Left cardiac atrium (tissue), 4 donors: ENCODE measurements at places on chromosomes 5 and 9. TPM values are rescaled to one million over a fixed set of nuclear protein-coding genes. Genes with fewer than 3 reads are reported as not detected.

DNA sequence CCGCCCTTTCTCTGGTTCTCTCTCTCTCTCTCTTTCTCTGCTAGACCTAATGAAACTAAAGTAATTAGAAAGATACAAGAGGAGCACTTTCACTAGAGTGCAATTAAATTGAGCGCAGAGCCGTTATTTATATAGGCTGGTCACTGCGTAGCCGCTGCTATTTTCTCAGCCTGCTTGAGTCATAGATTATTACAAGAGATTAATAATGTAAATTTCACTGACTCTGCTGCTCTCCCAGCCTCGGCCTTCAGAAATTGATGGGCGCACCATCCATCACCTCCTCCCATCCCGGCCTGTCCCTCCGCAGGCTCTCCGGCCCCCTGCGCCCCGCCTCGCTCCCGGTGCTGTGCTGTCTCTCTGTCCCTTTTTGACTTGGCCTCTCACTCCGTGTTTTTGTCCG lies 268.0 kb upstream of the MVB12B start:
- no peak for DNase-seq

DNA sequence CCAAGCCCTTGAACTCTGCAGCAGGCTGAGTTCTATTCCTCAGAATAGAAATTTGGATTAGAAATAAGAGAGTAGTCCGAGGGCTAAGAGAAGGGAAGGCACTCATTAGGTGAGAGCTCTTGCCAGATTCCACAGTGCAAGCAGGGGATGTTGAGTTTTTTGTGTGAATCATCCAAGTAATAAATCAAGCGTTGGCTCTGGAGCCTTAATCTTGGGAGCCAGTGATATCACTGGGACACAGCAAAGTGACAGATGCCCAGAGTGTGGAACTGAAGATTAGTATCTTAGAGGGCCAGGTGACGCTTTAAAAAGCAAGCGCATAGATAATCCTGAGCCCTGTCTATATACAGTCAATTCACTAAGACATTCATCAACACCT lies 60.3 kb downstream of the FOXD1 start:
- no peak for DNase-seq

DNA sequence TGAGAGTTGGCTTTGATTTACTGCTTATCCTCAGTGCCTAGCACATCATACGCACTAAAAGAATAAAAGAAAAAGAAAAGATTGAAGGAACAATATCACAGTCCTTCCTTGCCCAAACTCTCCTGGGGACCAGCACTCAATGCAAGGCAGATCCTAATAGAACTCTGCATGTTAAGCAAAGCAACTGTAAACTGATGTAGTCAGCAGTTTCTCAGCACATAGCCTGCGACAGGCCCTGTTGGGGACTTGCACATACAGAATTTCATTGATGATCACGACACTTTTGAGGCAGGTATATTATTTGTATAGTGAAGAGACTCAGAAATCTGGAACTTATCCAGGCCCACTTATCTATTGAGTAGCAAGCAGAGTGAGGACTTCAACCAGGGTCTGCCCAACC lies 15.4 kb downstream of the NIPAL4 start:
- no peak for DNase-seq

- DNase-seq: no peak
These were observed 32.1 kb downstream of the UBTD2 start for GRCh38 chr5:172251419-172251818.

GRCh38 chr5:34599471-34600117 lies 56.5 kb upstream of the RAI14 start:
- DNase-seq: no peak

DNA sequence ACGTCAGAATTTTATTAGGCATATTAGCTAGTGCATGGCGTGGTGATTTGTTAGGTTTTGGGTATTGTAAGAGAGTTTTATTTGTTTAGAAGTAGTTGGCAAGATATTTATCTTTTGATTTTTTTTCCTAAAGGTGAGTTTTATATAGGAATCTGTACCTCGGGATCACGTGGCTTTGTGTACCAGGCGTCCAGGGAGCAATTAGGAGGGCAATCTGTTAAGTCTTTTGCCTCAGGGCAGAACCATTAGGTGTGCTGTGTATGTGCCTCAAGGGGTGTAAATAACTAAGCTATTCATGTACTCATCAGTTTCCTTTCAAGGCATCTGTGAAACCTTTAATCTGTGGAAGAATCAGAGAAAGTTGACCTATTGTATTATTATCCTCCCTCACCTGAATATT lies 39.4 kb downstream of the ZSWIM6 start:
- DNase-seq: no peak

- DNase-seq: no peak
These were observed 421.7 kb upstream of the TYRP1 start for GRCh38 chr9:12271421-12271891.

IL5 gene
- not detected for total RNA-seq

DNA sequence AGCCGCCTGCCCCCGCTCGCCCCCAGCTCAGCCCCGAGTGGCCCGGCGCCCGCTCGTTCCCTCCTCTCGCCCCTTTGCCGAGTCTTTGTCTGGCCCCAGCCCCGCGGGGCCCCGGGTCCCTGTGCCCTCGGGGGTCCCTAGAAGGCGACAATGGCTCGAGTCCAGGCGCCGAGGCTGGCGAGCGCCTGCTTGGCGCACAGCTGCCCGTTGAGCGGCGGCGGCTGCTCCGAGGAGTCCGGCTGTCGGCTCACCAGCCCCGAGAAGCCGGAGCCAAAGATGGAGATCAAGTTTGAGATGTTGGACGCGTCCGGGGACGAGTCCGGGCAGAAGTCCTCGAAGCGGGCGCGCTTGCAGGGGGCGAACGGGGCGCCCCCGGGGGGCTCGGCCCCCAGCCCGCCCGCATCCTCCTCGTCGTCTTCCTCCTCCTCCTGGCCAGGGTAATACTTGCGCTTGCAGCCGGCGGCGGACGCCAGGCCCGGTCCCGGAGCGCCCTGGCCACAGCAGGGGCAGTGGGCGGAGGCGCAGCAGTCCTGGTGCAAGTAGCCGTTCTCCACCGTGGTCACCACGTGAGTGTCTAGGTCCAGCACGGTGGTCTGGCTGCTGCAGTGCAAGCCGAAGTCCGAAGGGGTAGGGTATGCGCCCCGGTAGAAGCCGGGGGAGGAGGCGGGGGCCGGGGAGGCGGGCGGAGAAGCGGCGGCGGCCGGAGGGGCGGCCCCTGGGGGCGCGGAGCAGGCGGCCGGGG lies 1.2 kb downstream of the IER5L start:
- DNase-seq: peak; percentile 58

DNA sequence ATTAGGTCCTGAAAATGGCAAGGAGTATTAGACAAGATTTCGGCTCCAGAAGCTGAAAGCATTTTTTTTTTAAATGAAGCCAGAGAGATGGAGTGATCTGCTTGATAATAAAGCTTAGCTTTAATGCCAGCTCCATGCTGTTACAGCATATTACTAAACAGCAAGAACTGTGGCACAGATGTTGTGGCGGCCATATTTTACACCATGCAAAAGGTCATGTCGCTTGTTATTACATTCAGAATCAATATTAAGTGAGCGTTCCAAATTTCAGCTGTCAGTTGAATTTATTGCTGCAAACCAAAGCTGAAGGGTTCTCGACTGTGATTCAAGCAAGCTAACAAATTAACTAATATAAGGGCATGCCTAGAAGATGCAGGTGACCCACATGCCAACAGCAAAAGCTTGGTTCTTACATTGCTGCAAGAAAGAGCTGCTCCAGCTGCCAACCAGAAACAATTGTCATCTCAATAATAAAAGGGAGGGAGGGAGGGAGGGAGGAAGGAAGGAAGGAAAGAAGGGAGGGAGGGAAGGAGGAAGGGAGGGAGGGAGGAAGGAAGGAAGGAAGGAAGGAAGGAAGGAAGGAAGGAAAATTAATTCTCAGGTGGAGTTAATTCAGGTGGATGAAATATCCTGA lies 517.7 kb upstream of the WWC1 start:
- no peak for DNase-seq

DNA sequence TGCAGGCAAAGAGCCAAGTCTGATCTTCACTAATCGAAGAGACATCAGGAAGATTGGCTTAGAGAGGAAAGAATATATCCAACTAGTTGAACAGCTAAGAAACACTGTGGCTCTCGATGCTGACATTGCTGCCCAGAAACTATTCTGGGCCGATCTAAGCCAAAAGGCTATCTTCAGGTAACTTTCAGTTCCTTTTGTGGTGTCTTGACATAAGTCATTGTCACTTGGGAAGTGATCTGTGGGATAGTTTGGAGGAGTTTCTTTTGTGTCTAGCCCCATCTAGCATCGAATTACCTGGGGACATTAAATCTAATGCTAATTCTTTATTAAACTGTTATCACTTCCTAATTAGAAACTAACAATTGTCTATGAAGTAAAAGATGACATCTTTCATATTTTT lies 24.0 kb downstream of the VLDLR start:
- DNase-seq: no peak

TGFBR1 gene
- 17.3 TPM for total RNA-seq

DNA sequence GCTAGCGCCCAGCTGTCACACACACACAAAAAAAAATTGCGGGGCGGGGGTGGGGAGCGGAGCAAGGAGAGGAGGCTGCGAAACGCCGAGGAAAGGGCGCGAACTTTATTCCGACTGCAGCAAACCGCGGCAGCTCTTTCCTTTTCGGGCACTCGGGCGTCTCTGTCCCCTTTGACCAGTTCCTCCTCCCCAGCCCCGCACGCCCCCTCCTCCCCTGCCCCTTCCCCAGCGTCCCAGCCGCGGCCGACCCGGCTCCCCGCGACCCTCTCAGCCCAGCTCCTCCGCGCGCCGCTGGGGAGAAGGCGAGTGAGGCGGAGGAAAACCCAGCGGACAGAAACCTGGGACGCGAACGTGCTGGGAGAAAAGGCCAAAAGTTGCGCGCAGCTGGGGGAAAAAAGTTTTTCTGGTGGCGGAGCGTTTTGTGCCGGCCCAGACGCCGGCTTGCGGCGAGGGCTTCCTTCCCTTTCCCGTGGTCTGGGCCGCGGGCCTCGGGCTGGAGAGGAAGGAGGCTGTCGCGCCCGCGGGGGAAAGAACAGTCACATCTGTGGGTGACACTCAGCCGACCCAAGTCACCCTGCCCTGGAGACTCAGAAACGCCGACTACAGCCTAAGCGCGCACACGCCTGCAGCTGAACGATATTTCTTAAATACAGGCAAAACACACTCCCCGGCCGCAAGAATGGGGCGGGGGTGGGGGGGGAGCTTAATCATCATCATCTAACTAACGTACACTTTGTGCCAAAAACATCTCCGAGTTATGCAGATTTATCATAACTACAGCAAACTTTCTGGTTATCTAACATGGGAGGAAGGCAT lies 1.1 kb upstream of the BNC2 start:
- DNase-seq: peak; percentile 61

DNA sequence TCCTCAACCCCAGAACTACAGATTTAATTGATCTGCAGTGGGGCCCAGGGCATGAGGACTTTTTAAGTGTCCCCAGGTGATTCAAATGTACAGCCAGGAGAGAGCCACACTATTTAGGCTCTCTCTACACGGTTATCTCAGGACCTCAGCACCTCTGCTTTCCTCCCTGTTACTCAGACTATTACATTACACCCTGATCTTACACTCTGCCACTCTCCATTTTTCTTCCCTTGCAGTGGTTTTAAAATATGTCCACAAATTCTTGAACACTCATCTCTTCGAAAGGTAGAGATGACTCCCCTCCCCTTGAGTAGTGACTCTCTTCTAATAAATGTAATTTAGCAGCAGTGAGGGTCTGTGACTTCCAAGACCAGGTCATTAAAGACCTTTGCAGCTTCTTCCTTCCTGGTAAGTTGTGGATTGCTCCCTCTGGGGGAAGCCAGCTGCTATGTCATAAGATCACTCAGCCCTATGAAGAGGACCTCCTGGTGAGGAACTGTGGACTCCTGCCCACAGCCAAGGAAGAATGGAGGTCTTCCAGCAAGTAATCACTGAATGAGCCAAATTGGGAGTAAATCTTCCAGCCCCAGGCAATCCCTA lies 87.5 kb upstream of the SSBP2 start:
- no peak for DNase-seq

DNA sequence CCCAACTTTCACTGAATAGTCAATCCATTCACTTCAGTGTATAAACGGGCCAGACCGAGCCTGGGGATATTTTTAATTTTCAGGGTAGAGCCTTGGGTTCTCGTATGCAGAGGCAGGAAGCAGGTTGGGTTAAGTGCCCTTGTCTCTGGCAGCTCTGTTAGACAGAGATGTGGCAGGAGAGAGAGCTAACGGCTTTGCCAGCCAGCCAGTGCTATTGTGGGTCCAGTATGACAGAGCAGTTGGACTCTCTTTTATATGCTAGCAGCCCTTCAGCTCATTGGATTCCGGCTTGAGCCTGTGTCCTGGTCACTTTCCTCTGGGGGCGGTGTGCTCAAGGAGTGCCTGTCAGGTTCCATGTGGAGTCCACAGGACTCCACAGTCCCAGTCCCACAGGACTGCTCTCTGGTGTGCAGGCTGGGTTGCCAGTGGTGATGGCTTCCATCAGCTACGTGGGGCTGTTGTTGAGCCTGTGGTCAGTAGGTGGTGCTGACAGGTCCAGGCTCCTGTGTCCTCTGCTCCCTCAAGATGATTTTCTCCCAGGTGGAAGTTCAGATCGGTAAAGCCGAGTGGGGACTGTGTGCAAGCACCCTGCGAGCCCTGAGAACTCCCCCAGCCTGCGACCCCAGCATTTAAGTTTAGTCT lies 14.3 kb downstream of the CLTA start:
- DNase-seq: no peak

GRCh38 chr5:123950701-123951581 lies 439.0 kb downstream of the CSNK1G3 start:
- DNase-seq: no peak

LNPEP gene
- total RNA-seq: 54.3 TPM

GRCh38 chr5:81420039-81420667 lies 26.2 kb upstream of the ACOT12 start:
- no peak for DNase-seq

DNA sequence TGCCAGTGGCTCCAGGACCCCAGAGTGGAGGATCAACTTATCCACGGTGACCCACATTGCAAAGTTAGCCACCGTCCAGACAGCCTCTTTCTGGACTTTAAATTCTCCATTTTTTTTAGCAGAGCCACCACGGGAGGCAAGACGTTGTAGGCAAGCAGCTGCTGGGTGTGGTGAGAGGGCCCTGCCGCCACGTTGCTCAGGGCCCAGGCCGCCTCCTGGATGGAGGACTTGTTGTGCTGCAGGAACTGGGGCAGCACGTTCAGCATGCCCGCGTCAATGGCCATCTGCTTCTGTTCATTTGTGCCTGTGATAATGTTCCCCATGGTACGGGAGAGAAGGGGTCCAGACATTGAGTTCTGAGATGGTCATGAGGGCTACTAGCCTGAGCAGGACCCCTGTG lies 114.3 kb upstream of the POC5 start:
- DNase-seq: no peak

PCDHB11 gene
- total RNA-seq: 3.3 TPM

CDC14B gene
- 15.1 TPM for total RNA-seq
